ENCODE measurements at places on chromosomes 16 and 17.

DNA sequence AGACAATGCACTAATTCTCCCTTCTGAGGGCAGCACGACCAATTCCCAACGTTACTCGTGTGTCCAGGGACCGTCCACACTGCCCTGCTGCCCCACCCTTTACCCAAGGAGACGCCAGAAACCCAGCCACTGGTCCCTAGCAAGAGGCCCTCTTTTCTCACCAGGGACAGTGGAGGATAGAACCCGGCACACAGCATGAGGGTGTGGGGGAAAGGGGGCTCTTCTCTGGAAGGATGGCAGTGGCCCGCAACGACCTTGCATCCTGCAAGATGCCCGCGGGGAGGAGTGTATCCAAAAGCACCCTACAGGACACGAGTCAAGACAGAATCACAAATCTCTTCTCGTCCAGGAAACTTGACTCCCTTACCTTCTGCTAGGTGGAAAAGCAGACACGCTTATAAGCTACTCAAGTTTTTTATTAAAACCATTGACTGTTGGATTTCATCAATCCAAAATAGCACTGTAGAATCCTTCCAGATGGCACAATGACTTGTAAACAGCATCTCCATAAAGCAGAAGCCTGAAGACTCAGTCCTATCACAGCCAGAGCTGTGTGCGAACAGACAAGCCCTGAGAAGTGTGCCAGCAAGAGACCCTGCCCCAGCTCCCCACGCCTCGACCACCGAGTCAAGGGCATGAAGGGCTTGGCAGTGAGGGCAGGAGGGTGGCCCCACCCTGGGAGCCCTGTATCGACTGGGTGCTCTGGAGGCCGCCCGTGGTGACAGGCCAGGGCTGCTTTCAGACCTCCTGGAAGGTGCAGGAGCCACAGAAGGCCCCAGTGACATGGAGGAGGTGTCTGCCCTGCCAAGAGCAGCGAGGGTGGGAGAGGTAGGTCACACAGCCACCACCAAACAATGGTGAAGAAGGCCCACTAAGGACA, 103.8 kb downstream of the ANKRD11 start:
- DNase-seq: no peak

DNA sequence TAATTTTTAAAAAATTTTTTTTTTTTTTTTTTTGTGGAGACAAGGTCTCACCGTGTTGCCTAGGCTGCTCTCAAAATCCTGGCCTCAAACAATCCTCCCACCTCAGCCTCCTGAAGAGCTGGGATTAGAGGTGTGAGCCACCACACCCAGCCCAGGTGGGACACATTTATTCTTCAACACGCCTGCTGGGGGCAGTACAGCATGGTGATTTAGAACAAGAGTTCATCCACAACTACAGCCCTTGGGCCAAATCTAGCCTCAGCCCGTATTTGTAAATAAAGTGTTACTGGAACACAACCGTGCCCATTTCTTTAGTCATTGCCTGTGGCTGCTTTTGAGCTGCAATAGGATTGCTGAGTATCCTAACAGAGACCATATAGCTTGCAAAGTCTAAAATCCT, 92.8 kb downstream of the KATNIP start:
- peak; percentile 38 for DNase-seq

- no peak for DNase-seq
These were observed 541 bp upstream of the RBBP6 start for GRCh38 chr16:24538756-24539294.

GRCh38 chr17:4806456-4806776, 536 bp upstream of the PLD2 start:
- peak; percentile 29 for DNase-seq

GRCh38 chr16:11079652-11080187, 135.4 kb downstream of the CLEC16A start:
- DNase-seq: peak; percentile 94

DNA sequence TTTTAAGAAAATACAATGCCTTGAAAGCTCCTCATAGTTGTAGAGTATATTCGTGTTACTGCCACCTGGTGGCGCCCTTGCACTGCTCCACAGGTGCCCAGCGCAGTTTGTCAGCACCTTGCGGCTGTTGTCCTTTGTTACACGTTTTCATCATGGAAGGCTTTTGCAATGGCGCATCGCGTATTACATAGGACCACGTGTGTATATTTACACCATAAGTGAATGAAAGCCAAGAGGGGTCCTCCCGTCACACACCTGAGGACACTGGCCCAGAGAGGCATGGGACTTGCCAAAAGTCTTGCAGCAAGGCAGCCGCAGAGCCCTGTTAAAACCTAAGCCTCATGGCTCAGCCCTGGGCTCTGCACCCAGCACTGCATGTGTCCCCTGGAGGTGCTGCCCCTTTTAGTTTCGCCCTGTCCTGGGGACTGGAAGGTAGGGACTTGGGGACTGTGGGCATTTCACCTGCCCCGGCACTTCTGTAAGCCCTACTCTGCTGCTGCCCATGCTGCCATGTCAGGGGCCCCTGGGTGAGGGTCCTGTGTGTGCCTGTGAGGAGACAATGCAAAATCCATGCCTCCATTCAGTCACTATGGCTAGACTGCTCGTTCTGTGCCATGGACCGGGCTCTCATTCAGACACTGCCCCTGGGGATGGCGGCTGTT, 24.3 kb downstream of the POLR3E start:
- DNase-seq: peak; percentile 61

Data from M059J (cell line).